ENCODE measurements at places on chromosomes 11 and 22.
A peak's percentile ranks its signal among the peaks of the same experiment; 100 is the strongest.

DNA sequence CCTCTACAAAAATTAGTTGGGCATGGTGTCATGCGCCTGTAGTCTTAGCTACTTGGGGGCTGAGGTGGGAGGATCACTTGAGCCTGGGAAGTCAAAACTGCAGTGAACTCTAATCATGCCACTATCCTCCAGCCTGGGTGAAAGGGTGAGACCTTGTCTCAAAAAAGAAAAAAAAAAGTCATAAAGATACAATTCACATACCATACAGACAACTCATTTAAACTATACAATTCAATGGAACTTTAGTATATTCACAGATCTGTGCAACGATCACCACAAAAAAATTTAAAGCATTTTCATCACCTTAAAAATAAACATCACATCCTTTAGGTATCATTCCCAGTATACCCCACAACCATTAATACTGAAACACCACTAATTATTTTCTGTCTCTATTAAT lies 201.2 kb downstream of the PGR start:
- no peak for DNase-seq

DNA sequence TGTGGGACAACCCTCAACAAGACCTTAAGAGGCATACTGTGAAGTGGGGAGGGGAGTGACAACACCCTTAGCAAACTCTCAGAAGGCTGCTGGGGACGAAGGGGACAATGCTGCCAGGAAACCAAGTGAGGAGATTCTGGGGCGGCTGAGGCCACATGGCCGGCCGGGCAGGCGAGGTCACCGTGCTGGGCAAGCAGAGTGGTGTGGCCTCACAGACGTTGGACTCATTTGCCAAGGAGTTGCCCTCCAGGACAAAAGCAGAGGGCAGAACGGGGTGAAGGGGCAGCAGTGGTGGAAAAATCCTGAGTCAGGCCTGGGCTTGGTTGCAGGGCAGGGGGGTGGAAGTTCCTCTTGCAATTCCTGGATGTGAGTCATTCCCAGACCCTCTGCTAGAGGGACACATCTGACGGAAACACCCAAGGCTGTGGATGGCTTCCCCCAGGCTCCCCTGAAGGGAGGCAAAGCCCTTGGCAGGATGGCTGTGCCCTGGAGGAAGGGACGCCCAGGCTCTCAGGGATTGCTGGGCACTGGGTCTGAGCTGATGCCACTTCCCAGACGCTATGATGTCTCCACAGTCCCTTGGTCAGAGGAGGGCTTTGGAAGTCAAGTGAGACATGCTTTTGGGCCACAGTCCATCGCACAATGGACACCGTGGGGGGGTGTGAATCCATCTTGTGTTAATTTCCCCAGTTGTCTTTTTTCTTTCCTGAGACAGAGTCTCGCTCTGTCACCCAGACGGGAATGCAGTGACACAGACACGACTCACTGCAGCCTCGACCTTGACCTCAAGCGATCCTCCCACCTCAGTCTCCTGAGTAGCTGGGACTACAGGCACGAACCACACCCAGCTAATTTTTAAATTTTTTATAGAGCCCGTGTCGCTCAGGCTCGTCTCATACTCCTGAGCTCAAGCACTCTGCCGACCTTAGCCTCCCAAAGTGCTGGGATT lies 16.2 kb upstream of the SHANK3 start:
- DNase-seq, result no peak

GRCh38 chr11:57290288-57290687 lies 34.5 kb downstream of the TNKS1BP1 start:
- DNase-seq, result no peak

- DNase-seq, result no peak
These were observed 18.5 kb downstream of the SLC35F2 start for GRCh38 chr11:107840129-107840484.

- no peak for DNase-seq
These were observed 84.1 kb downstream of the NXPE2 start for GRCh38 chr11:114762408-114762807.

DNA sequence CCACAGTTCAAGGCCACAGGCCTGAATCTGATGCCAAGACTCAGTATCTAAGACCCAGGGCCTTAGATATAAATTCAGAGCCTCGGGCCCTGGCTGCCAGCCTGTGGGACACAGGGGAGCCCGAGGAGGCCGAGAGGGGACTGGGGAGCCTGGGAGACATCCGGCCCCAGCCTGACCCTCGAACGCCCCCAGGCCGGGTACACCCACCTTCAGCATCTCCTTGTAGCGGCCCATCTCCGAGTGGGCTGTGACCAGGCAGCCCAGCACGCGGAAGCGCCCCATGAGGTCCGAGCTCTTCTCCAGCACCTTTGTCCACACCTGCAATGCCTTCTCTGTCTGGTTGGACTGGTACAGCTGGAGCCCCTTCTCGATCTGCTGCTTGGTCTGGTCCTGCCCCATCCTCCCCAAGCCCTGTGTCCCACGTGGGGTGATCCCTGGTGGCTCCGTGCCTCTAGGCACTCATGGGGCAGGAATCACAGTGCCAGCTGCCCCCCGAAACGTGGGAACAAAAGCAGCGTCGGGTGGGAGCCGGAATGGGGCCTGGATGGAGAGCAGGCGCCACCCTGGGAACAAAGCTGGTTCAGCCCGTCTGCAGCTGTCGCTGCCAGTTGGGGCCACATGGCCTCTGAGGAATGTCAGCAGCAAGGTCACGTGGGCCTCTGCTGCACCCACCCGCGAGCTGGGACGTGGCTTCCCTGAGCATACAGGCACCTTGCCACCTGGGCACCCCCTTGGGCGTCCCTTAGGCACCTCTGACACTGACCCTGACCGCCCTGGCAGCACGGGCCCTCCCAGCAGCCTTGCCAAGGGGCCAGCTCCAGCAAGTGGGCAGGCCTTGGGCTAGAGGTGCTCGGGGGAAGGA lies at the start of gene RAPSN:
Gene RAPSN (minus strand): TSS at position 571 of the 862 bp plus-strand sequence. CDS start 172 bp downstream, at position 399.
- no peak for DNase-seq

DNA sequence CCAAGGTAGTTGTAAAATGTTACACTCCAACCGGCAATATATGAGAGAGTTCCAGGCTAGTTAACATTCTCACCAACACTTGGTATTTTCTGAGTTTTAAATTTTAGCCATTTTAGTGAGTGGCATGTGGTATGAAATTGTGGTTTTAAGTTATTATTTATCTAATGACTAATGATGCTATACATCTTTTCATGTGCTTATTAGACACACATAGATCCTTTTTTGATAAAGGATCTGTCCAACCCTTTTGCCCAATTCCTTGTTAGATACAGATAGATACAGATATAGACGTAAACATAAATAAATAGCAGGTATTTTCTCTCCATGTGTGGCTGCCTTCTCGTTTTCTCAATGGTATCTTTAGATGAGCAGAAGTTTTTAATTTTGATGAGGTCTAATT lies 39.3 kb downstream of the ALKBH8 start:
- DNase-seq, result no peak

- DNase-seq, result no peak
These were observed 4.1 kb downstream of the GCAT start for GRCh38 chr22:37811867-37812266.

- no peak for DNase-seq
These were observed 23.7 kb upstream of the CXCR5 start for GRCh38 chr11:118859973-118860372.

- no peak for DNase-seq
These were observed 47.3 kb downstream of the NEU3 start for GRCh38 chr11:75035911-75036565.

- no peak for DNase-seq
These were observed 254.3 kb upstream of the SESN3 start for GRCh38 chr11:95485115-95485900.

DNA sequence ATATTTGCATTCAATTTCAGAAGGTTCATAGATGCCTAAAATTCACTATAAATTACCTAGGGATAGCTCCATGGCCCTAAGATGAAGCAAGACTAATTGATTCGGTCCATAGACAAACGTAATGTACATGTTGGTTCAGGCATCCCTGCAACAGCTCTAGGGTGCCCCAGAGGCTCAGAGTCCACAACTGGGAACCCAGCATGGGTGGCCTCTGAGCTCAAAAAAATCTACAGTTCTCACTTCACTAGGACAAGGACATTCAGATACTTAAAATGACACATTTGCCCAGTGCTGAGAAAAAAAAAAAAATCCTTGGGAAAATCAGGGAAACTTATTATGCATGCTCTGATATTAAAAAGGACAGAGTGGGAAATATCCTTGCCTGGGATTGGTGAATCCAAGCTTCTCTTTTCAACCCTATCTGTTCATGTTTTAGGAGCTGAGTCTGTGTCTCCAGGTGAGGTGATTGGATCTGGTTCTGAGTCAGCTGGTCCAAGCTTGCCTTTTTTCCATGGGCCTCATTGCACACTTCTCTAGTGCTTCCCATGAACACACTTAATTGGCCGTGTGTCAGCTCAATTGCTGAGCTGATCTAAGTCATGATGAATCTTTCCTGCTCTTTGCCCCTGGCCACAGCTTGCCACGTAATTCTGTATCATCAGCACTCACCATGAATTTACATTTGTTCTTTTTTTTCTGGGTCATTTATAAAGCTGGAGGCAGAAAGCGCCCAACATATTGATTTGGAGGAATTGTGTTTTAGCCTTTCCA lies 116.3 kb upstream of the RCN1 start:
- DNase-seq, result no peak

DNA sequence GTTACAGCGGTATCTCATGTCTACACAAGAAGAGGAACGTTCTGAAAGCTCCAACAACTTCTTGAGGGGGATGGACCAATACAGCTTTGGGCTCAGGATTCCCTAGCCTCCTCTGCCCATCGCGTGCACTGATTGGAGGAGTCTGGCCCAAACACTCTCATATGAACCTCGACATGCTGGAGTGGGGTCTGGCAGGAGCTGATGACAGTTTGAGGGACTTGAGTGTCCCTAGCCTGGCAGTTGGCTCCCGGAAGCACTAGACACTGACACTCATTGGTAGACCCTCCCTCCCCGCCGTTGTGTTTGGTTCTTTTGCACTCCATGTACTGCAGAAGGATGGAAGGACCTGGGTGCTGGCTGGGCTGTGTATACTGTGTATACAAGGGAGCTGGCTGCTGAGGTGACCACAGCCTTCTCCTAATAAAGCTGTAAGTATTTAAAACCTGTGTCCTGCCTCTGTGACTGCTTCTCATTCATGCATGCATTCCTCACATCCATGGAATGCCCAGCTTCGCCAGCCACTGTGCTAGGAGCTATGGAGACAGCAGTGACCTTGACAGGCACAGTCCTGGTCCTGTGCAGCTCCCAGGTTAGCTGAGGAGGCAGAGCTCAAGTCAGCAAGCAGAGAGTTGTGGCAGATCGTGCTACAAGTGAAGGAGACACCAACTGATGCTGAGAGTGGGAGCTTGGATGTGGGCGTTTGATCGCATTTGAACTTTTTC lies 27.9 kb downstream of the ADAMTS15 start:
- no peak for DNase-seq

DNA sequence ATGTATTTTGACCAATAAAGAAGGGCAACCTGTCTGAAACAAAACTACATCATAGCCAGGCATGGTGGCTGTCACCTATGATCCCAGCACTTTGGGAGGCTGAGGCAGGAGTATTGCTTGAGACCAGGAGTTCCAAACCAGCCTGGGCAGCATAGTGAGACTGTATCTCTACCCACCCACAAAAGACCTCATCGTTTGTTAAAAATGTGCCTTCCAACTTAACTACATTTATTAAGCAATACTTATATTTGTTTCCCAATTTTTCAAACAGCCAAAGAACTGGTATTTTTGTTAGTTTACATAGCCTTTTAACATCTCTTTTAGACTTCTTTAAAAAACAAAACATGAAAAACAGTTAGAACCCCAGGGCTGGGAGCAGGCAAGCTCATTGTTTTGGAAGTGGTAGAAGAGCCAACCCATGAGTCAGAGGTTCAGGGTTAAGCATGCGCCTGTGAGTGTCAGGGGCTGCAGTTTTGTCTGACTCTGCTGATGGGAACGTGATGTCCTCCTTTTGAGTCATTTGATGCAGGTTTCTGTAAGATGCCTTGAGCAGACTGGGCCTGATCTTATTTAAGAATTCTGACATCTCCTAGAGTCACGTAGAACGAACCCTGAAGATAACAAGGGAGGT lies 53.9 kb upstream of the CRTAM start:
- no peak for DNase-seq

- DNase-seq, result no peak
These were observed 22.5 kb downstream of the TECTA start for GRCh38 chr11:121123496-121124069.

DNA sequence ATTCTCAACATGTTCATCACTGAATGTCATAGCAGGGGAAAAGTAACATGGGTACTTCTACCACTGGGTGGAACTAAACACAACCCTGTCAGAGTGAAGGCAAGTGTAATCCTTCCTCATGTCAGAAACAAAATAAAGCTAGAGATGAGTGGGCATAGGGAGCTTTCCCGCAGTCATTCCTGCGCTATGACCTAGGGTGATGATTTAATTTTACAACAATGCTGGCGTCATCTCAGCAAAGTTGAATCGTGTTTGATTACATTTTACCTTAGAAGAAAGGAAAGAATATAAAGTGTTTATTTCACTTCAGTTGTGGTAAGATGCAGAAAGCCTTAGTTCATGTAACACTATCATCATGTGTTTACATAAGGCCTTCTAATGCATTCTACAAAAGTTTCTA lies 355.6 kb downstream of the METTL15 start:
- no peak for DNase-seq

DNA sequence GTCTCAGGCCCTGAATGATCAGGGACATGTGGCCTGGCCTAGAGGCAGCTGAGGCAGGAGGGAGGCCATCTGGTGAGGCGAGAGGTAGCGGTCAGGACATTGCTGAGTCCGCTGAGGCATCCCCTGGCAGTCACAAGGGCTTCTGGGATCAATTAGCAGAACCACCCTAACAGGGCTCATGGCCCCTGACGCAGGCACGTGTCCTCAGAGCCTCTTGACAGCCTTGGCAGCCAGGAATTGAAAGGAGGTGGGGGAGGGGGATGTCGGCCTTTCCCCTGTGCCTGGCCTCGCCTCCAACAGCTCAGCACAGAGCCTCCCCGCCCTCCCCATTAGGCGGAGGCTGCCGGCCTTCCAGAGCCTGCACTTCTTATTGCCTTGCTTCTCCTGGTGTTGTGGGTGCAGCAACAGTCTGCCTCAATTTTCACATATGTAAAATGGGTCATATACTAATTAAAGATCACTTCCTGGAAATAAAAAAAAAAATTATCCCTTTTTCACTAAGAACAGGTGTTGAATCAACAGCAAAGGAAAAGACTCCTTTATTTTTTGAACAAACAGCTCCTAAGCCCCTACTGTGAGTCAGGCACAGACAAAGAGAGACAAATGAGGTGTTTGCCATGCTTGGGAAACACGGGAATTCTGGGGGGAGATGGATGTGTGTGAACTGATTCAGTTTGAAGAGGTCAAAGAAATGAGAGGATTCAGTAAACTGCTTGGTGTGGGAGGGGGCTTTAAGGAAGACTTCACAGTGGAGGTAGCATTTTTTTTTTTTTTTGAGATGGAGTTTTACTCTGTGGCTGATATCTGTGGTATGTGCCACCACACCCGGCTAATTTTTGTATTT lies 55.3 kb downstream of the NFAM1 start:
- no peak for DNase-seq

- DNase-seq, result peak; percentile 89
These were observed 22.6 kb upstream of the MGAT3 start for GRCh38 chr22:39434243-39434653.

GRCh38 chr11:64522843-64523380 lies 68.1 kb upstream of the SLC22A12 start:
- DNase-seq, result no peak

All from anterior cingulate cortex (tissue), 58 donors.